ENCODE measurements at places on chromosomes 7 and 10.

GRCh38 chr7:134662166-134662870 is 15.7 kb downstream of the BPGM start:
- DNase-seq = no peak

DNA sequence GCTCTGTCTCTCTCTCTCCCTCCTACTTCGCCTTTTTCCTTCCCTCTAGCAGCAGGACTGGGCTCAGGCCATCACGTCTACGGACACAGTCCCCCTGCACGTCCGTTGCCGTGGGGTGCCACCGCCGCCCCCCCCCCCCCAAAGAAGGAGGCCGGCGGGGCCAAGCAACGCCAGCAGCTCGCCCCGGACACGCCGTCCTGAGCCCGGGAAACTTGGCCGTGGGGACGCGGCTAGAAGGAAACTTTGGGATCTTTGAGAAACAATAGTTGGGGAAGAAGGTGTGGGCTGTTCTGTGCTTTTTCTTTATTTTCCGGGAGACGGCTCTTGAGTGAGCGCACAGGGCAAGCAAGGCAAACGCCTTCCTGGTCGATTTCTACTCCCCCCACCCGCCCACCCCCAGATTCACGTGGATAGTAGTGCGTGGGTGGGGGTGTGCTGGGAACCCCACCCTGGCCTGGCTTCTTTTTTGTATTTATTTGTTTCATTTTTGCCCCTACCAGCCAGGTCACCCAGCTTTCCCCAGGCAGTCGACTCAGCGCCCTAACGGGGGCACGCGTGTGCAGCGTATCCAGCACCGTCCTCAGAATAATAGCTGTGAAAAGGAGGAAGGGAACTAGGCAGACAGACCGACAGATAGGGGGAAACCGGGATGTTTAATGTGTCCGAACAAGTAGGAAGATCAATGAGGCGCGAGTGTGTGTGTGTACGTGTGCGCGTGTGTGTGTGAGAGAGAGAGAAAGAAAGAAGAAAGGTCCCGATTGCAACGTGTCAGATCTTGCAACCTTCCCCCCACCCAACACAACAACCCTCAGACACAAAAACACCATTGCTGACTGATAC is 1.4 kb downstream of the MXI1 start:
- DNase-seq = peak; percentile 40

DNA sequence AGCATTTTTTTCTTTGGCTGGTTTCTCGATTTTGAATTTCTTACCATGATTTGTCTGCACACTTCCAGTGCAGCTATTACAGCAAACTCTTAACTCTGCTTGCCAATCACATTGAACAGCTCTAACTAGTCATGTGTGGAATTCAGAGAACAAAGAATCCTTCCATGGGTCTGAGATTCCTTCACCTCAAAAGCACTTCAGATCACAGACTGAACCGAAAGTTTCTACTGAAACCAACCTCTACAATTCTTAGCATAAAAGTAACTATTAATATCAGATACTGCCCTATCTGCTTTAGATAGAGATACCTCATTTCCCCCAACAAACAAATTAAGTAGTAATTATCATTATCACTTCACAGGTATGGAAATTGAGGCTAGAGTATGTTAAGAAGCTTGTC is 56.5 kb upstream of the SP4 start:
- DNase-seq = no peak

GRCh38 chr10:48551861-48552591 is 52.8 kb downstream of the ARHGAP22 start:
- DNase-seq = no peak

GRCh38 chr10:91194497-91195179 is 25.8 kb upstream of the PCGF5 start:
- DNase-seq = no peak

DNA sequence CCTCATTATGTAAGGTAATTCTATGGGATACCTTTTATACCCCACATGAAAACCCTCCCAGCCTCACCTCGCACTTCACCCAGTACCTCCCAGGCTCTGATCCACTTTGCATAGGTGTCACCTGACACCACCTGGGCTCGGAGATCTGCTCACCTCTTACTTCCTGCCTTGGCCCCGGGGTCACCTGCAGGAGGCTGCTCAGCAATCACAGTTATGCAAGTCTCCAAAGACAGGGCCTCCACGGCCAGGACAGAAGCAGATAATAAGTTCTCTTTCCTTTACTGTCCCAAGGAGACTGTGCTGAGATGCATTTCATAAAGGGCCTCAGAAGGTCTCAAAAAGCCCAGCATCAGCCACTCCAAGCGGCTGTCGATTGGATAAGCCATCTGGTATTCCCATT is 112.4 kb upstream of the PPP2R2D start:
- no peak for DNase-seq

GRCh38 chr10:79984851-79985250 is 35.9 kb upstream of the SFTPD start:
- no peak for DNase-seq

DNA sequence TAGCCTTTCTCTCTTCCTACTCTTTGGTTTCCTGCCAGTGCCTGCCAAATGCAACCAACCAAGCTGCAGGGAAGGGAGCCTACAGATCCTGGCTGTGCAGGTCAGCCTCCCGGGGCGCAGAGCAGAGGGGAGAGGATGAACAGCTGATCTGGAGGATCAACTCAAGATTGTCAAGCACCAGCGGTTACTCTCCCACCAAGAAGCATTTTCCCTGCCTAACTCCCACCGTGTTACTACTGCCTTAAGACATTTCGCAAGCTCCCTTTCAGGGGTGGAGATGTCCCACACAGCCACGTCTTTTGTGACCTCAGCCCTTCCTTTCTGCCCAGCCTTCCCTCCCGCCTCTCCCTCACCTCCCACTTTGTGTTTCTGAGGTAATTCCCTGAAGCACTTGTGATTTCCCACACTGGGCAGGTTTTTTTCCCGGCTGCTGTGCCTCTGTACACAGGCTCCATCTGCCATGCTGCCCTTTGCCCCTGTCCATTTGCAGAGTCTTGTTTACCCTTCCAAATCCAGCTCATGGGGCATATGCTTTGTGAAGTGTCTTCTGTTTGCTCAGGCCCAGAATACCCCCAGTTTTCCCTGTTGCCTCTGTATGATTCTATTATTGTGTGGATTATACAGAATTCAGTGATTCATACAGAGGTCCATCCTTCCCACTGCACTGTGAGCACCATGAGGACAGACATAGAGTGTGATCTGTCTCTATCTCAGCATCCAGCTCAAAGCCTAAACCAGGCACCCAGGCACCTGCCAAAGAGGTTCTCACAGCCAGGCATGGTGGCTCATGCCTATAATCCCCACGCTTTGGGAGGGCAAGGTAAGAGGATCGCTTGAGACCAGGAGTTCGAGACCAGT is 40.9 kb upstream of the PAPSS2 start:
- no peak for DNase-seq

DNA sequence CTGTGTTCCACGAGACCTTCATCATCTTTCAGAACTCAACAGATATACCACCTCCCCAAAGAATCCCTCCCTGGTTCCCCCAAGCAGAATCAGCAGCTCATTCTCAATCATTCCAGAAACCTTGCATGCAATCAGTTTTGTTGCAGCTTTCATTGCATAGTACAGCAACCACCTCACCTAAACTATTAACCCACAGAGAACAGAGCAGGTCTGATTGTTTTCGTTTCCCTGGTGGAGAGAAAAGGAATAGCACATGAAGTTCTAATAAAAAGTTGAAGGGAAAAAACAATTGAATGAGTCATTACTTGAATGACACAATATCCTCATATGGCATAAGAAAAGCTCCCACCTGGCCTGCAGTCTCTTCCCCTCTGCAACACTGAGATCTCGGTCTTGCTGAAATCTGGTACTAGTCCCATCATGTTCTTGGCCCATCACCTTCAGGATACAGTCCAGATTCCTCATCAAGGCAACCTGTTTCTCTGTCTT is 147.1 kb upstream of the GDF10 start:
- DNase-seq = no peak

- DNase-seq = no peak
Measured at GRCh38 chr7:131322861-131323260, 4.8 kb upstream of the MKLN1 start.

DNA sequence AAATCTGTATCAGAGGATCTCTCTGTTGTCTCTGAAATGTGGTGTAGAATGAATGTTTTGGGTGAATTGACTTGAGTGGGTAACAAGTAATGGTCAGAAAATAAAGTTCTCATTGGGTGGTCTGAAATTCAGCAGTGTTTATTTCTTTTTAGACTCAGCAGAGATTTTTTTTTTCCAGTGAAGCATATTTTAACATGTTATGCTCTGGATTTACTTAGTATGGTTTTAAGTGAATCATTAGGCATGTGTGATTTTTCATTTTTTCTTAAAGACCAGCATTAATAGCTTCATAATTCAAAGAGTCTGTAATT is 63.5 kb downstream of the REEP3 start:
- no peak for DNase-seq

DNA sequence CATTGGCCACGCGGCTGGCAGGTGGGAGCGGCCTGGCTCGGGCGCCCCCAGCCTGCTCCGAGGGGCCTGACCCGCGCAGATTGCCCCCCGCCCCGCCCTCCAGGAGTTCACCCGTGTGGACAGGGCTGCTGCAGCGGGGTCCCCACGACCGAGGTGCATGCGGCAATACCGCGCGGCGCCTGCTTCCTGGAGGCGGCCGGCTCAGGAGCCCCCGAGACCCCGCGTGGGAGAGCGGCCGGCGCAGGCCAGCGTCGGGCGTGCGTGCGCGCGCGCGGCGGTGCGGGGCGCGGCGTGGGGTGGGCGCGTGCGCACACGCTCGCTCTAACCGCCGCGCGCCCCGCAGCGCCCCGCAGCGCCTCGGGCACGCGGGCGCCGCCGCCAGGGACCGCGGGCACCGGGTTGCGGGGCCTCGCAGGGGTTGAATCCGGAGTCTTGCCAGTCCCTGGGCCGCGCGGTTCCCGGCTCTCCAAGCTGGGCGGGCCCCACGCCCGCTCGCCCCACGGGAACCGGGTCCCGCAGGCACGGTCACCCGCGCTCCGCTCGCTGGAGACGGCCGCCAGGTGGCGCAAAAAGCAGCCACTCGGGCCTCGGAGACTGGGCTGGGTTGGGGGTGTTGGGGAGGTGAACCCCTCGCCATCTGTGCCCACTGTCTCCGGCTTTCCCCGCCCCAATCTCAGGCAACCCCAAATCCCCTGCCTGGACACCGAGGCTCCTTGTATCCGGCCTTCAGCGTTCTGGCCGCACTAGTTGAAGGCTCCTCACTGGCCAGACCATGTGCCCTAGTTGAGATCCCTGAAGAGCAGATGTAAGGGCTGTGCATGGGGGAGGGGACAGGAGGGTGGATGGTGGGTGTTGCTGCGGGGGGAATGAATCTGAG is 1.3 kb upstream of the ACHE start:
- DNase-seq = peak; percentile 44

- DNase-seq = no peak
Measured at GRCh38 chr10:35554461-35555056, 50.6 kb upstream of the GJD4 start.

GRCh38 chr10:86106616-86107015 is 260.0 kb downstream of the GRID1 start:
- DNase-seq = no peak

DNA sequence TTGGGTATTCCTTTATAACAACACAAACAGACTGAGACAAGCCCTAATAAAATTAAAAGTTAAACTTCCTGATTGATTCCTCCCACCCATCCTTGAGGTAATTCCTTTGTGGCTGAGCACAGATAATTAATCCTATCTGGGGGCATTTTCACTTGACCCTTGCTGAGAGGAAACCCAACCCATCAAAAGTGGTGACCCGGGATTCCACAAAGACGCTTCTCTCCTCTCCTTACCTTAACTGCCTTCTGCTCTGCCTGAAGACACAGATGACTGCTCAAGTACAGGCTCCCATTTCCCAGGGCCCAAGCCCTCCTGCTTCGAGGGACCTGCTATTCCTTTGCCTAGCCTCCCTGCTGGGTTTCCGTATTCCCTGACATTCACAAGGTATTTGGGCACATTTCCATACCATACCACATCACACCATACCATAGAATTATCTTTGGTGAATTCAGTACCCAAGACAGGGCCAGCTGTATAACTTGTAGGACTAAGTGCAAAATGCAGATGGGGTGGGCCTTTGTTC is 9.8 kb upstream of the MAPK8 start:
- DNase-seq = no peak

GRCh38 chr10:72802332-72802731 is 91.2 kb upstream of the OIT3 start:
- no peak for DNase-seq

- DNase-seq = no peak
Measured at GRCh38 chr7:94449151-94449725, 54.5 kb downstream of the COL1A2 start.

- DNase-seq = no peak
Measured at GRCh38 chr7:94561841-94562514, 52.4 kb downstream of the CASD1 start.

DNA sequence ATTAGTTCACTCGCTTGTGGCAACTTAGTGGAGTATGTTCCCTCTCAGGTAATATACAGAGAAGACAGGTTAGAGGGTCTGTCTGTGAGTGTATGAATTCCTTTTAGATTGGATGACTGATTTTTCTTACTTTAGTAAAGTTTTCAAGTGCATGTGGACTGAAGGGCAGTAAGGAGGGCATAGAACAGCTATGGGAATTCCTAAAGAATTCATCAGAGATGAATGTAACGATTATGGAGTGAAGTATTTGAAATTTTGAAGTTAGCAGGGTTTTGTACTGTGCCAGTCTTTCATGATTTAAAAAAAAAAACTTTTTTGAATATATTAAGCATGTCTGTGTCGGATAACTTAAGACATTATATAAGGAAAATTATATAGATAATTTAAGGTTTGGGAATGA is 15.5 kb downstream of the MAPK8 start:
- no peak for DNase-seq

GRCh38 chr7:150380463-150380862 is 1.3 kb downstream of the ZNF775 start:
- DNase-seq = no peak

DNA sequence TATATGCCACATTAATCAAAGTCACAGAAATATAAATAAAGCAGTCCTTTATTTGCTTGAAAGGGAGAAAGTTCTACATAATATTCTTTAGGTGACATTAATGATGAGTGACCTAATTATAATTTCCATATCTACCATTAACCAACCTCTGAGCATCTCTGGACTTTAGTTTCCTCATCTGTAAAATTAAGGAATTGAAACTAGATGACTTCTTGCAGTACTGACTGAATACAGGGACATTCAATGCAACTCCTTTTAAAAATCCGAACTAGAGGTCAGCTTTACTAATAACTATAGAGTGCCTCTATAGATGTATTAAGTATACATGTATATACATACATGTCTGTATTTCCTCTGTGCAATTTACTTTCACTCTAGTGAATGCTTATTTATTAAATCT is 3.9 kb downstream of the FMC1 start:
- no peak for DNase-seq

Measured in CD4-positive, alpha-beta T cell treated with Interleukin-6 at 100 ng/mL for 8 hours (primary cell).